ENCODE measurements at places on chromosomes 3 and 15.

DNA sequence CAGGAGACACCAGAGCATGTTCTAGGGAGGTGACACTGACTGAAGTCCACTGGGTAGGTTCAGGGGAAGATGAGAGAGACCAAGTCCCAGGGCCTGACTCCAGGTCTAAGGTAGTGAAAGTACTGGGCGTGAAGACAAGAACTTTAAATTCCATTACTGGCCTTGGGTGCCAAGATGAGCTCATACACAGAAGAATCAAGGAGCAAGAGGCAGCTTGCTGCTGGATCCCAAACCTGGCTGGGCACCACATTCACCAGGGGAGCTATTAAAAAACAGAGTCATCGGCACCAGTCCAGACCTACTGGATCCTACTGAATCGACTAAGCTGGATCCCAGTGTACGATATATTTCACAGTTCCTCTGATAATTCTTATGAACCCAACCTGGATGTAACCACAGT lies 42.1 kb upstream of the ATG7 start:
- no peak for DNase-seq

DNA sequence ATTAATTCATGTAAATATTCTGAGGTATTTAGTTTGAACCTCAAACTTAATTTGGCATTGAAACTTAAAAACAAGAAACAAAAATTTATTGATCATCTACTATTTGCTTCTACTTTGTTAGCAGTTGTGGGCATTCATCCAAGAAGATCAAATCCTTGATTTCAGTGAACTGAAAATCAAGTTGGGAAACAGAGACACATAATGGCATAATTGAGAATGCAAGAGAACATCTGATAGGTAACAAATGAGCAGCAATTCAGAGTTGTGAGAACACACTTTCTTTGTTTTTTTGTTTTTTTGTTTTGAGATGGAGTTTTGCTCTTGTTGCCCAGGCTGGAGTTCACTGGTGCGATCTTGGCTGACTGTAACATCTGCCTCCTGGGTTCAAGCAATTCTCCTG lies 33.9 kb upstream of the MED12L start:
- DNase-seq: no peak

GRCh38 chr3:51709675-51710074 lies 2.8 kb downstream of the GRM2 start:
- DNase-seq: no peak

- DNase-seq: no peak
Observed at GRCh38 chr3:23219117-23219516, 16.0 kb downstream of the UBE2E2 start.

DNA sequence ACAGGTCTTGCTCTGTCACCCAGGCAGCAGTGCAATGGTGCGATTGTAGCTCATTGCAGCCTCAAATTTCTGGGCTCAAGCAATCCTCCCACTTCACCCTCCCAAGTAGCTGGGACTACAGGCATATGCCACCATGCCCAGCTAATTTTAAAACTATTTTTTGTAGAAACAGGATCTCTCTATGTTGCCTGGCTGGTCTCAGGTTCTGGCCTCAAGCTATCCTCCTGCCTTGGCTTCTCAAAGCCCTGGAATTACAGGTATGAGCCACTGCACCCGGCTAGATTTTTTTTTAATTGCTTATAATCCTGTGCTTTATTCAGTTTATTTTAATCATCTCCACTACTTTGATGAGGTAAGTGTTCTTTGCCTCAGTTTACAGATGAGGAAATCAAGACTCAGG lies 156.5 kb downstream of the CHDH start:
- DNase-seq: no peak

- DNase-seq: no peak
Observed at GRCh38 chr3:128697341-128697740, 28.6 kb upstream of the RAB7A start.

DNA sequence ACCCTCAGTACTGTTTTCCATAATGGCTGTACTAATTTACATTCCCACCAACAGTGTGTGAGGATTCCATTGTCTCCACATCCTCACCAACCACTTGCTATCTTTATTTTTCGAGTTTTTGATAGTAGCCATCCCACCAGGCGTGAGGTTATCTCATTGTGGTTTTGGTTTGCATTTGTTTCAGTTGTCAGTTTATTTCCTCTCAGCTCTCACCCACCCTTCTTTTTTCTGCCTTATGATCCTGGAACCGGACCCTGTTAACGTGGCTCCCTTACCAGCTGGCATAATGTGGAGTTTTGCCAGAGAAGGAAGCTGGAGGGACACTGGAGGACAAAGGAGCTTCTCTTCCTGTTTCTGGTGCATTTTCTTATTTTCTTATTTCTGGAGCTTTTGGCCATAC lies 25.1 kb upstream of the SH3GL3 start:
- DNase-seq: no peak

GRCh38 chr3:111903067-111903511 lies 44.0 kb downstream of the PHLDB2 start:
- no peak for DNase-seq

GRCh38 chr3:127408022-127408683 lies 120.3 kb upstream of the PRR20G start:
- no peak for DNase-seq

GRCh38 chr3:156383441-156384025 lies 171.4 kb downstream of the SSR3 start:
- no peak for DNase-seq

DNA sequence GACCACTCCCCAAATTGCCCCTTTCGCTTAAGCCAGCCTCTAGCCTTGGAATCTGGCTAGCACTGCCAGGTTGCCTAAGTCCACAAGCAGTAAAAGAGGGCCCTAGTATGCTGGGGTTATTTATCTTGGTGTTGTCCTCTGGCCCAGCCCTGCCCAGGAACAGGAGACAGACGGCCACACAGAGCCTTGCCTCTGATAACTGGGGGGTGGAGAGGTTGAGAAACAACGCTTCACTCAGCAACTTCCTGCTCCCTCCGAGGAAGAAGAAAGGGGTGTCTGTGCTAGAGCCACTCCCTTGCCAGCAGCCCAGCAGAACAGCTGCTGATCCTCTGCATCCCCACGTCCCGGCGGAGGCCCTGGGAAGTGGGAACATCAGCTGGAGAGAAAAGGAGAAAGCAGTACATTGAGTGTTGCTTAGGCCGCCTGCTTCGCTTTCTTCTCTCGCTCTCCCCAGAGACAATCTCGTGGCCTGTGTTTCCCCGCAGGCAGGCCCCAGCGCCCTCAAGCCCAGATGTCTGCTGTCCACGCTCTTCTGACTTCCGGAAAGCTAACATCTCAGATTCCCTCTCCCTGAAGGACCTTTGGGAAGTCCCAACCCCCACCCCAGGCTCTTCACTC lies 22.6 kb upstream of the C3orf70 start:
- peak; percentile 97 for DNase-seq

DNA sequence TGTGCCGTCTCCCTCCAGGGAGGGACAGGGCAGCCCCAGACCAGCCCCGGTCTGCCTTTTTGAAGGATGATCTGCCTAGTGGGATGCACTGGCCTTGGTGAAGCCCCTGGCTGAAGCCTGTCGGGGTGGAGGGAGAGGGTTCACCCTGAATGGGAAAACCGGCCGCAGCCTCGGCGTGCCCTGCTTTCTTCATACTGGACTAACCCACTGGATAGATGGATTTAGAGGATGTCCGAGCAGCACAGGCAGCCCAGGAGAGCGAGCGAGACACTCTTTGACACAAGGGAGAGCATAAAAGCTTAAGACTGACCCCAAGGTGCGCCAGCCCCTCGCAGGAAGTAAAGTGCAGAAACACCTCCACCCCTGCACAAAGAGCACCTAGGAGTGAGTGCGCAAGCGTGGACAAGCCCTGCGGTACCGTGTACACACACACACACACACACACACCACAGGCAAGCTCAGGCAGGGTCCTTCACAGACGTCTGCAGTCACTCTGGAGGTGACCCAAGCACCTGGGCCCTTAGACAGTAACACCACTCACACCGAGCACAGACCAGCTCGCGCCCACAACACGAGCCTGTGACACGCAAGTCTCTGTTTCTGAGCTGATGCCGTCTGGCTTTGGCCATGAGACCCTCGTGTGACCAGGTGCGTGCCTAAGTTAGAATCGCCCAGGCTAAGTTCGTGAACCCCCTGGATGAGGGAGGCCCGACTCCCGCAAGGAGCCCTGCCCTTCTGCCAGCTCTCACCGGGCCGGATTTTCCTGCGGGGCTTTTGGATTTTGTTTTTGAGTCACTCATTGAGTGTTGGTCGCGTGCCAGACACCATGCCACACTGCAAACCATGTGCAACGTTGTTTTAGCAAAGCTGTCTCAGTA lies 11.3 kb downstream of the SEMA4B start:
- DNase-seq: no peak

- no peak for DNase-seq
Observed at GRCh38 chr3:178099862-178100261, 436.4 kb upstream of the KCNMB2 start.

DNA sequence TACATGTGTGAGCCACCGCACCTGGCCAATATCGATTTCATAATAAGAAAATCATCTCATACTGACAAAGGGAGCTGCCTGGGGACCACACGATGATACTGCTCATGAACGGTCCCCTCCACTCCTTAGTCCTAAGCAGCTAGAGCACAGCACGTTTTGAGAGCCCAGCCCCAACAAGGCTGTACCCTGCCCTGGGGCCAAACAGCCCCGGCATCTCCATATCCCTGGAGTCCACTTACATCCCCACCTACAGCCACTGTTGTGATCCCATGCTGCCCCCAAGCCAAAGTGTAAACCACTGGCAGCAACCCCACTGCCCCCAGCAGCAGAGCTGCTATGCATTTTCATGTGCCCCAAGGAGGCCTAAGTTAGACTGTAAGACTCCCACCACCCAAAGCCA lies 52.8 kb downstream of the ADAM10 start:
- DNase-seq: no peak

DNA sequence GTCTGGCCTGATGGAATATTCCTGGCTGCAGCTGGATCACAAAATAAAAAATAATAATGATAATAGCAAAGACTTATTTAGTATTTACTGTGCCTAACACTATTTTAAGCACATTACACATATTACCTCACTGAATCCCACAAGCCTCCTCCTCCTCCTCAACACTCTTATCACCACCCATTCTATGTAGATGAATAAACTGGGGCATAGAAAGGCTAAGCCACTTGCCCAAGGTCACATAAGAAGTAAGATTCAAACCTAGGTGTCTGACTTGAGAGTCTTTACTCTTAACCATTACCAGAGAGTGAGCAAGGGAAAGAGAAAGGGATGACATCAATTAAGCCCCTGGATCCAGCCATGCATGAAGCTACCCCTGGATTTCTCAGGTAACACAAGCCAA lies 493.1 kb downstream of the SHQ1 start:
- no peak for DNase-seq

DNA sequence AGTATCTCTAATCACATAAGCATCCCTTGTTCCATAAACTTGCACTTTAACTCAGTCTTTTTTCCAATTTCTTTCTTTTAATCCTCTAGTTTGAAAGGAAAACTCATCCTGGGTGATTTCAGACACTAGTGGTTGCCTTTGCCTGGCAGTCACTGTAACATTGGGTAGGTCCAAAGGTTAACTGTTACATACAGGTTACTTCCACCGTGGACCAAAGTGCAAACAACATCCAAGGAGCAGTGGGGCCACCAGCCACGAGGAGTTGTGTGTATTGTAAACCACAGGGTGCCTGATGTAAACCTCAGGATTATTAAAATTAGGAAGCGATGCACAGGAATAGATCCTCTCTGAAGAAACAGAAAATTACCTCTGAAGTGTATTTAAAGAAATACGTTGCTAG lies 75.0 kb downstream of the HCN4 start:
- no peak for DNase-seq

DNA sequence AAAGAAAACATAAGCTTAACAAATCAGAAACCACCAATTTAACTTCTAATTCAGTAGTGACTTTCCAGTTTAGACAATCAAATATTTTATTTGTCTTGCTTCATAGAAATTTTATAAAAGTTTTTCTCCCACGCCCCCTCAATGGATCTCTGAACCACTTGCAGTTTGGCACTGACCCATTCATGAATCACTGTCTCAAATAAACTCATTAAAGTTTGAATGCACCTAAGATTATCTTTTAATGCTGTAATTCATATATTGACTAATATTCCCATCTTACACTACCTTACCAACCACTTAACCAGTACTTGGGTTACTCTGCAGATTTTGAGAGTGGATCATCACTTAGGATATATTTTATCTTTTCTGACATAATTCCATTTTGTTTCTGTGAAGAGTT lies 880.2 kb downstream of the OTOL1 start:
- no peak for DNase-seq

GRCh38 chr15:95291898-95292472 lies 1038.5 kb upstream of the NR2F2 start:
- no peak for DNase-seq

- DNase-seq: peak; percentile 55
Observed at GRCh38 chr15:48507416-48508065, 138.0 kb downstream of the FBN1 start.

DNA sequence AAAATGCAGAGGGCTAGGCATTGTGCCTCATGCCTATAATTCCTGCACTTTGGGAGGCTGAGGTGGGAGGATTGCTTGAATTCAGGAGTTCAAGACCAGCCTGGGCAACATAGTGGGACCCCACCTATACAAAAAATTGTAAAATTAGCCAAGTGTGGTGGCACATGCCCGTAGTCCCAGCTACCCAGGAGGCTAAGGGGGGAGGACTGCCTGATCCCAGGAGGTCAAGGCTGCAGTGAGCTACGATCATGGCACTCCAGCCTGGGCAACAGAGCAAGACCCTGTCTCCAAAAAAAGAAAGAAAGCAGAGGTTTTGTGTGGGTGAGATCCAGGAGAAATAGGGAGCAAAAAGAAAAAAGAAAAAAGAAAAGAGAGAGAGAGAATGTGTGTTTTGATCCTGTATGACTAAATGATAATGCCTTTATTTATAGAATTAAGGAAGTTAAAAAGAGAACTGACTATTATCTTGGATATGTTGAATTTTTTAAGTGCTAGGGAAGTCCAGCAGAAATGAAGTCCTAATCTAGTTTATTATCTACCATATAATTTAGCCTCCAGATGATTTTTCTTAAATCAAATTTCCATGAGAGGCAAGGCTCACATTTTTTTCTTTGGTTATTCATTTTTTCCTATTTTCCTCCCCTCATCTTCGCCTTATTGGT lies 4.8 kb downstream of the TTBK2 start:
- DNase-seq: no peak

DNA sequence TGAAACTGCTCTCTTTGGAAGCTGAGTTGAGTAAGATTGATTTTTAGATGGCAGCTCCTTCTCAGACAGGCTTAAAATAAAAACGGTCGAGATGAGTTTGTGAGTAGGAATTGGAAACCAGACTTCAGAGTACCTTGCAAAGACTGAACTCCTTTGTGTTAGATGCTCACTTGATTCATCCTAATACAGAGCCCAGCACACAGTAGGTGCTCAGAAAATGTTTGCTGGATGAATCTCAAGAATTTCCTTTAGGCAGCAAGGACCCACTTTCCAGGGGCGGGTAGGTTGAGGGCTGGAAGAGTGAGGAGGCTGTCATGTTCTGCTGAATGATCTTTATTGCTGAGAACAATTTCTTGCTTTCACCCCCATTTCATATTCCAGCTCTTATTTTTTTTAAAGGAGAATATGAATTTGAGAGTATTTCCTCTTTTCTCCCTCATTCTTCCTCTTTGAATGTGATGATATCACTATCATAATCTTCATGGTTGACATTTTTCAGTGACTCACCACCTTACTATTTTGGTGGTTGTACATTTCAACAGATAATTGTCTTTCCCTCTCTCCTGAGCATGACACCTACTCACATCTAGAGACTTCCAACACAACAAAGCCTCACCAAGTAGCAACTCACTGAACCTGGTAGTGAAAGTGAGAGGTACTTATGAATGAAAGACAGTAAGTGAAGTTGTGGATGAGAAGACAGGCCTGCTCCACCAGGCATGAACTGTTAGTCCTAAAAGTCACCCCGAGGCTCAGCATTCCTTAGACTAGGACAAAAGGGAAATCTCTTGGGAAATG lies 113.3 kb downstream of the PDCD6IP start:
- DNase-seq: no peak

Data from foreskin melanocyte (primary cell).